Stimulated activated CD4-positive, alpha-beta T cell treated with anti-CD3 and anti-CD28 coated beads, Interleukin-15, amount 100 ng/mL, for 1 hour (primary cell): ENCODE measurements at places on chromosomes 4 and X.

- no peak for DNase-seq
Observed at GRCh38 chr4:74174941-74175340, 17.0 kb downstream of the MTHFD2L start.

DNA sequence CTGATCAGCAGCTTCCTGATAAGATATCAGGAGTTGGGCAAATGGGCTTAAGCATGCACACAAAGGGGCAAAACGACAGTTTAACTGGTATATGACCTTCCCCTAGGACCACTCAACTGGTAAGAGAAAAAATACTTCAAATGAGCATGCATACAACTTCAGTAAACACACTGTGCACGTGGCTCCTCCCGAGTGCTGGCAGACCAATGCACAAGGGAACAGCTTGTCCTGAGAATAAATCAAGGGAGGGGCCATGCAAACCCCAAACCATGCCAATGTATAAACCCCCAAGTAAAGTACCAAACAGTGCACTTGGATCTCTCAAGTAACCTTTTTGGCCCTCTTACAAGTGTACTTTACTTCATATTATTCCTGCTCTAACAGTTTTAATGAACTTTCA is 293.3 kb upstream of the TBX22 start:
- DNase-seq: no peak

GRCh38 chr4:87019898-87020297 is 85.1 kb downstream of the AFF1 start:
- DNase-seq: no peak

DNA sequence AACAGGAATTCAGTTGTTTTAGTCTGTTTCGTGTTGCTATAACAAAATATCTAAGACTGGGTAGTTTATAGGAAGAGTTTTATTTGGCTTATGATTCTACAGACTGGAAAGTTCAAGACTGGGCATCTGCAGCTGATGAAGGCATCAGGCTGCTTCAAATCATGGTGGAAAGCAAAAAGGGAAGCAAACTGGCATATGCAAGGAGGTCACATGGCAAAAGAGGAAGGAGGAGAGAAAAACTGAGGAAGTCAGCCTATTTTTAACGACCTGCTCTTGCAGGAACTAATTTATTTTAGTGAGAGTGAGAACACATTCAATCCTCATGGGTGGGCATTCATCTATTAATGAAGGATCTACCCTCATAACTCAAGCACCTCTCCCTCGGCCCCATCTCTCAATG is 363.1 kb upstream of the HS3ST1 start:
- no peak for DNase-seq

DNA sequence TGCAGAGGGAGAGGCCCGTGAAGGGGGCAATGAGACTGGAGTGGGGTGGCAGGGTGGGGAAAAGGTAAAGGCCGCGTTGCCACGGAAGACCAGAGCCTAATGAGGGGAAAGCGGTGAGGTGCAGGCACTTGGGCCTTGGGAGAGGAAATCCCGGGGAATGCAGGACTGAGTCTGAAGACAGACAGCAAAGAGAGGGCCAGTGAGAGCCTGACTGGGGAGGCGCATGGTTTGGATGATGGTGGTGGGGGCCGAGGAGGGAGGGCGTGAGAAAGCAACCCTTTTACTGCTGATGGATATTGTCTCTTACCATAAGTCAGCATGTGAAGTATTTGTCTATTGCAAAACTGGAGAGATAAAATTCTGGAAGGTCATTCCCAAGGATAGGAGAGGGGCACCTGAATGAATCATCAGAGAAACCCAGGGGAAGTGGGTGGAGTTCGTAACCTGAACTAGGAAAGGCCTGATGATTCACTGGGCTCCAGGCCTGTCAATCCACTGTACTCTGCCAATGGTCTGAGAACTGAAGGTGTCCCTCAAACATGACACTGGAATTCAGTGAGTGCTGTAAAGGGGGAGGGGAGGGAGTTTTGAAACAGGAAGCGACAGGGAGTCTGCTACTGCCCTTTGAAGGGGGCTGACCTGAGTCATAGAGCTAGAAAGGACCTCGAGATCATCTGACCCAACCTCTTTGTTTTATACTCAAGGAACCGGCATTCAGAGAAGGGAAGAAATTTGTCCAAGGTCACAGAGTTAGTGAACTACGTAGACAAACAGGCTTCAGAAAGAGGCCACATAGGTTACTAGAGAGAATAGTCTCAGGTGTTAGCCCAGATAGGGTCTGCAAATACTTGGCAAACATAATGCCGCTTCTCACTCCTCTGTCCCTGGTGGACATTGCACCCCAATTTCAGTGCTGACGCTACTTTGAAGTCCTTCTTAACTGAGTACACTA is 52.2 kb downstream of the NALF2 start:
- no peak for DNase-seq

- no peak for DNase-seq
Observed at GRCh38 chr4:52997132-52997416, 135.0 kb downstream of the RASL11B start.

- DNase-seq: no peak
Observed at GRCh38 chr4:4185528-4185927, 41.2 kb downstream of the OTOP1 start.

DNA sequence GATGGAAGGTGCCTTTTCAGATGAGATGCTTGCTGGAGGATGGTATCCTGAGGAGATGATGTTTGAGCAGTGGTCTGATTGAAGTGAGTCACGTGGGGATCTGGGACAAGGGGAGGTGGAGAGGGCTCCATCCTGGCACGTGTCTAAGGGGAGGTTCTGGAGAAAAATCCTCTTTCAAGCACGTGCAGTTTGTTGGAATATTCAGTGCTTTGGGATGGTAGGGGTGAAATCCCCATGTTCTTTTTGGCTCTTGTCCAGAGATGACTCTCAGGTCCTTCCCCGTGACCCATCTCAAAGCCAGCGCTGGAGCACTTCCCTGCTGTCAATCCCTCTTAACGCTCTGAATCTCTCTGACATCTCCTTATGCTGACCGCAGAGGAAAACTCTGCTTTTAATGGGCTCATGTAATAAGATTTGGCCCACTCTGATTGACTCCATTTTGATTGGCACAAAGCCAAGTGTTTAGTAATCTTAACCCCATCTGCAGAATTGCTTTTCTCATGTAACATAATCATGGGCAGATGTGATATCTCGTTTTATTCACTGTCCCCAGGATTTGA is 10.8 kb upstream of the KLKB1 start:
- no peak for DNase-seq

DNA sequence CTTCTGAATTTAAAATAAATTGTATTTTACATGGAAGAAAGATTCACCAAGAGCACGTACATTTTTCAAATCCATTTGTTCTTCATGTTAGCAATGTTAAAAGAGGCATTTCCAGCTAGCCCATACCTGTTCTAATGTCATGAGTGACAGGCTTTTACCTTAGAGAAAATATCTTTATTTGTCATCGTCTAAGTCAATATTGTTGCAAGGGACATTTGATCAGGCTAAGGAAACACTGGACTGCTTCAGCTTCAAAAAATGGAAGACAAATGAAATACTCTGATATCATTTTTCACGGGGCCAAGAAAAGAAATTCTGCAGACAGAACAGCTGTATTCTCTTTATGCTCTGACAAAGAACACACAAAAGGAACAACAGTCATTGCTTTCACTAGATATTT is 207.7 kb downstream of the RCHY1 start:
- no peak for DNase-seq

DNA sequence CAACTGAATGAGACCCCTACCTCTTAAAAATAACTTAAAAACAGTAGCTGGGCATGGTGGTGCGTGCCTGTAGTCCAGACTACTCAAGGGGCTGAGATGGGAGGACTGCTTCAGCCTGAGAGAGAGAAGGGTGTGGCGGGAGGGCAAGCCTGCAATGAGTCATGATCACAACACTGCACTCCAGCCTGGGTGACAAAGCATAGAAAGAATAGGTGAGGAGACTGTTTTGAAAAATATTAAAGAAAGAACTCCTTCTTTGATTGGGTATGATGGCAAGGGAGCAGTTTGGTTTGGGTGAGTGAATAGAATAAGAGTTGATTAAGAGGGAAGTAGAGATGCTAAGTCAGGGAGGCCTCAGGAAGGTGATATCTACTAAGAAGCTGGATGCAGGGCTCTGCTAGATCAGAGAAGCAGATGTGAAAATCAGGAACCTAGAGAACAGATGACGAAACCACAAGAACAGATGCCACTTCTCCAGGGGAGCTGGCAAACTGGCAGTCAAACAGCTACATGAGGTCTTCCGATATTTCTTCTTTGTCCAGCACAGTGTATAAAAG is 318.6 kb downstream of the OPHN1 start:
- DNase-seq: no peak

DNA sequence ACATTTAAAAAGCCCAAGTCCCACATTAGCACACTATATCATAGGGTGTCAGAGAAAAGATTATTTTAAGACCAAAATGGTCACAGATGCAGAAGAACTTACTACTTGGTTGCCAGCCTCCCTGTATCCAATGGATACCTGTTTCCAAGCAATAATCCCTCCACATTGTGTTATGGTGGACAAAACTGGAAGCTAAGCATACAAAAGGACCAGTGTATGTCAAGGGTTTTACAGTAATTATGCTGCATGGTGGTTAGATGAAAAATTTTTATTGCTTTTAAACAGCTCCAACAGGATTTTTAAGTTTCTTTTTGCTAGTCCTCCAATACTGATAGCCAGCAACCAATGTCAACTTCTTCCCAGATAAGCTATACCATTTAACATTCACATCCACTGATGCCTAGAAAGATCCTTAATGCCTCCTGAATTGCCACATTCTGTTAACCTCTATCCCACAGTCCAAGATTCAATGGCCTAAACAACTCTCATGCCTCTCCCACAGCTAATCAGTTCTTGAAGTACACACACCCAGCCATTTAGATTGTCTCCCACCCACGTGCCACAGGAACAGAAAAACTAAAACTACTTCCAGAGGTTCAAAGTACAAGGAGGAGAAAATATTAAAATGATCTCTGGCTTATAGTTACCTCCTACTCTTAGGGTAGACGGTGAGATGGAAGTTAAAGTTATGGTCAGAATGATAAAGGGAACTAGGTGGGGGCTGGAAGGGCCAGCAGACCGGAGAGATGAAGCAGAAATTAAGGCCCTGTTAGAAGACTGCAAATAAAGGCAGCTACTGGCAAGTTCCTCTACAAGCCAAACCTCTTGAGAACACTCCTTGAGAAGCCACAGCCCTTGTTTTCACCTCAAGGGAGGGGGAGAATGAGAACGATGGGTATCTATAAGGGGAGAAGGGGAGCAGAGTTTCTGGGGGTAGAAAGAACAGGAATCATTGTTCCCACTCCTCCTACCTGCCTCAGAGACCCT is 5.5 kb downstream of the MED14 start:
- DNase-seq: no peak

DNA sequence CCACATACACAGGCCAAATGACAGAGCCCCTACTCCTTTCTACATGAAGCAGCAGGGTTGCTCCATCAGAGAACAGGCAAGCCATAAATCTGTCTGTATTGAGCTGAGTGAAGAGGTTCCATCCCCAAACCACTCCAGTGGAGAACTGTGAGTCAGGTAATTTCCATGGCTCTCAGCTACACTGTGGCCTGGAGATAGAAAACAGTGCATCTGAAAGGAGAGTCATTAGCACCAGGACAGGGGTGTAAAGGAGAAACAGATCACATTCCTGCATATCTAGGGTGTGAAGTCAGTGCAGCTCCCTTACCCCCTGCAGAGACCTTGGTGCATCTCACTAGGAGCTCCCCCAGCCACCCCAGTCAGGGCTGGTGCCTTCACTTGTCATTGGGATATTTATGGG is 314.7 kb downstream of the CHIC1 start:
- no peak for DNase-seq

DNA sequence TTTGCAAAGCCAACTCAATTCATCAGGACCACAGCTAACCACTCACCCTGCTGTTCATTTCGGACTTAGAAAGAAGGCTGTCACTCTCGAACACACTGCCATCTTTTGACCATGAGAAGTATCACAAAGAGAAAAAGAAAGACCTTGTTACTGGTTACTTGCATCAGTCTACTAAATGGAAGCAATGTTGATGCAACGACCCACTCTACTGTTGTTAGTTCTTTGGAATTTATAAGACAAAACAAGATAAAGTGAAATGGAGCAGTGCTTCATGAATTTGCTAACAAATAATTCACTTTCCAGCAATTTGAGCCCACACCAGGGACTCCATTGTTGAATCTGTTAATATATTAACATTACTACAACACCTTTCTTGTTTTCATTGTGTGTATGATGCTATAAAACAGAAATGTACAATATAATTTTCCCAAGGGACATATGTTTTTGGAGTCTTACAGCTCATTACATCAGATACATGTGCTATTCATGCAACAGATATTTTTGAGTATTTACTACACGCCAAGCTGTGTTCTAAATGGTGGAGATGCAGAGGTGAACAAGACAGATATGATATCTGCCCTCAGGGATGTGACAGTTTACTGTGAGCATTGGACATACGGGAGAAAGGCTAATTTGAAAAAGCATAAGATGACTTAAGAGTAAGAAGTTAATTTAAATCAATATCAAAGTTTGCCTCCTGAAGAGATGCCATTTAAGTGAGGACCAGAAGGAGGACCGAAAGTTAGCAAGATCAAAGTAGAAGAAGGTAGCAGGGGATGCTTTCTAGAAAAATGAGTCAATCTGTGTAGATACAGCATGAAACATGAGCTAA is 87.2 kb downstream of the AREG start:
- no peak for DNase-seq

GRCh38 chr4:56099378-56099786 is 150.6 kb downstream of the CEP135 start:
- DNase-seq: no peak

DNA sequence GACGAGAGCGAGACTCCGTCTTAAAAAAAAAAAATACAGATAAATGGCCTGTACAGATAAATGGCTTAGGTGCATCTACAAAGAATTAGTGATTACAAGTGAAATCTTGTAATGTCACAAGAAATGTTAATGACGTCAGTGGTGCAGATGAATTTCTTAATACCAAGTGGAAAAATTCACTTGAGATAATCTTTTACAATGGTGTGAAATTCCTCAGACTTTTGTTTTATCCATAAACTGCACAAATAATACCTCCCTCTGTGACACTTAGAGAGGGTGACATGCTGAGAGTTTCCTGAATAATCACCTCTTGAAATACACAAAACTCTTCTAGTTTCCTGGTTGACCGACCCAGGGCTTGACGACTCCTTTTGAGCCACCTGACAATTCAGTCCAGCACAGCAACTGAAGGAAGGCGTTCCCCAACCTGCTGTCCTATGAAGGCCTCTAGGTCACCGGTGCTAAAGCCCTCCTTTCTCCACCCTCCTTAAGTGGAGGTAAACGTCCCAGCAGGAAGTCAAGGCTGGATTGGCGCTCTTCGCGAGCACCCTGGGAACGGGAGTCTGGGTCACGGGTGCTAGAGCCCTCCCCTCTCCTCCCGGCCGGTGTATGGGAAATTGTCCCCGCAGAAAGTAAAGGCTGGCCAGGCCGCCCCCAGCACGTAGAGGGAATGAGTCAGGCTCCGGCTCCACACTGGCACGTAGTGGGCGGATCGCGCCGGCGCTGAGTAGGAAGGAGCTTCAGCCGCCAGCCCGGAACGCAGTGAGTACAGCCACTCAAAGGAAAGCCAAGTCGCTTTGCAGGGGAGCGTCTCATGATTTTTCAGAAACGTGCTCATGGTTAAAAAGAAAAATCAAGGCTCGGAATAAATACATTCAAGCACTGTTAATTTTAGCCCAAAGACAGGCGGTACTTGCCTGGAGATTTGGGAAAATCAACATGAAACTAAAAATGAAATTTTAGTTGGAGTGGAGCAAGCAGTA is at the start of gene TMEM144:
TMEM144 (plus strand) TSS at position 662 of the 983 bp plus-strand sequence. CDS start 2,182 bp downstream, outside the sequence.
- no peak for DNase-seq

GRCh38 chrX:101163166-101163565 is 56.4 kb upstream of the DRP2 start:
- no peak for DNase-seq

- DNase-seq: peak; percentile 5
Observed at GRCh38 chrX:131677655-131678628, 134.1 kb downstream of the OR13H1 start.

GRCh38 chr4:69831270-69831627 is 28.7 kb downstream of the SULT1E1 start:
- DNase-seq: no peak
